ENCODE measurements at places on chromosomes 13 and 19.

GRCh38 chr13:85632526-85633195, 166.6 kb downstream of the SLITRK6 start:
- DNase-seq = no peak

DNA sequence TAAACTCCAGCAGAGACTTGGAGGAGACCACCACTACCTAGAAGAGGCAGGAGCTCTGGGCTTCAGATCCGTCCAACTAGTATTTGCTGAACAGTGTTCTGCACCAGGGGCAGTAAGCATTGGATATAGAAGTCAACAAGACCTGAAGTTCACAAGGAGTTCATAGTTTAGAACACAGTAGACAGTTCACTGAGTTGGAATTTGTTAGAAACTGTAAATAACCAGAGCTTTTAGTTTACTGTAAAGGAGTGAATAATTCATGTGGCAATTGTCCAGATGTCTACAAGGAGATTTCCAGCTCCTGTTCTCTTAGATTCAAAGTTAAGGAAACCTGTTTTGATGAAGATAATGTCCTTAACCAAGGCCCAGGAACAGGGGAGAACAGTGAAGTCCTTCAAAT, 128.9 kb downstream of the COG6 start:
- DNase-seq = no peak

GRCh38 chr13:30569901-30570576, 47.7 kb upstream of the USPL1 start:
- DNase-seq = no peak

- no peak for DNase-seq
These were observed 73.1 kb downstream of the ABCC4 start for GRCh38 chr13:95228130-95228529.

DNA sequence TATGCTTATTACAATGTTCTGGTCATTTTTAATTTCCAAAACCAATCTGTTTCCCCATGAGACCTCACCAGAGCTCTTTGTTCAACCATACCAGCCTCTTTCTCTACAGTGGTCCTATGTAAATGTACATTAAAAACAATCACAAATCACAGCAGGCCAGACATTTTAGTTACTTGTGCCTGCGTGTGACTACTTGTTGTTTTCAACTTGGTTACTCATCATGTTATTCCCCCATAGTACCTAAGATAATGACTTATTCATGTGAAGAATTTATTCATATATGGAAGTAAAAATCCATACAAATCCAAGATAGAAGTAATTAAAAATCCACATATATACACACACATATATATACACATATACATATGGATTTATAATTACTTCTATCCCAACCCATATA, 379.6 kb downstream of the SLITRK6 start:
- DNase-seq = no peak

GRCh38 chr13:98320561-98321105, 143.6 kb upstream of the RNF113B start:
- DNase-seq = no peak

DNA sequence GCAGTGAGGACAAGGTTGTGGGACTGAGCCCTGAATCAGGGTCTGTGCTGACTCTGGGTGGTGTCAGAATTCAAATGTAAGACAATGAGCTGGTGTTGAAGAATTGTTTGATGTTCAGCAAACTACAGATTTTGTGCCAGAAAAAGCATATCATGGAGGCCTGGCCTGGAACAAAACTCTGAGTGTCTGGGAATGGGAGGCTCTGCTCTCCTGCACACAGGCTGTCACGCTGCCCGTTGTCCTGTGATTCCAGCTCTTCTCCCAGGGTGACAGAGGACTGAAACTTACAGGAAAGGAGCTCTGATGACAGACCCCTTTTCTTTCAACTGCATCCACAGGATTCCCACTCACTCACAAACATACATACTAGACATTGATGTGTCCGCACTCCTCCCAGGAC, 120.1 kb downstream of the ZNF486 start:
- DNase-seq = no peak

Measured in NCI-H524 (cell line).